ENCODE measurements at places on chromosomes 7 and 10. TPM values are rescaled to one million over a fixed set of nuclear protein-coding genes. Genes with fewer than 3 reads are reported as not detected.

NPSR1 gene
- not detected for total RNA-seq

RARRES2 gene
- 91.0 TPM for total RNA-seq

- no peak for DNase-seq
Observed at GRCh38 chr10:69093933-69094332, 6.0 kb downstream of the SRGN start.

DNA sequence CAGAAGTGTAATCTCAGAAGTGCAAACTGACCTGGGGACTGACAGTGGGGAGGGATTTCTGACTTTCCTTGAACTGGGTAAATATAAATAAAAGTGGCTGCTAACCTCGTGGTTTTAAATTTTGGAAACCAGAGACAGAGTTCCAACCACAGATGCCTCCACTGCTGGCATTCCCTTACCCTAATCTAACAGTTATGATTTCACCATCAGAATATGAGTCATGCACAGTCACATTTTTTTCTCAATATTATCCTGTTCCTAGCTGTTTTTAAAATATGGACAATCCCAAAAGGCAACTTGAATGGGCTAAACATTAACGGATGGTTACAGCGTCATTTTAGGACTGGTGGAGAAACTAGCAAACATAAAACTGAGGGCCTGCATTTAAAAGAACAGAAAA, 264.3 kb upstream of the INHBA start:
- DNase-seq, result no peak

GRCh38 chr7:96737545-96738050, 28.0 kb upstream of the SEM1 start:
- DNase-seq, result no peak

- no peak for DNase-seq
Observed at GRCh38 chr7:114343949-114344708, 70.5 kb upstream of the FOXP2 start.

GRCh38 chr7:37930226-37930948, 9.9 kb downstream of the EPDR1 start:
- no peak for DNase-seq

- DNase-seq, result no peak
Observed at GRCh38 chr7:116211913-116212596, 1.7 kb downstream of the TES start.

- no peak for DNase-seq
Observed at GRCh38 chr7:147805996-147806576, 784.5 kb upstream of the C7orf33 start.

DNA sequence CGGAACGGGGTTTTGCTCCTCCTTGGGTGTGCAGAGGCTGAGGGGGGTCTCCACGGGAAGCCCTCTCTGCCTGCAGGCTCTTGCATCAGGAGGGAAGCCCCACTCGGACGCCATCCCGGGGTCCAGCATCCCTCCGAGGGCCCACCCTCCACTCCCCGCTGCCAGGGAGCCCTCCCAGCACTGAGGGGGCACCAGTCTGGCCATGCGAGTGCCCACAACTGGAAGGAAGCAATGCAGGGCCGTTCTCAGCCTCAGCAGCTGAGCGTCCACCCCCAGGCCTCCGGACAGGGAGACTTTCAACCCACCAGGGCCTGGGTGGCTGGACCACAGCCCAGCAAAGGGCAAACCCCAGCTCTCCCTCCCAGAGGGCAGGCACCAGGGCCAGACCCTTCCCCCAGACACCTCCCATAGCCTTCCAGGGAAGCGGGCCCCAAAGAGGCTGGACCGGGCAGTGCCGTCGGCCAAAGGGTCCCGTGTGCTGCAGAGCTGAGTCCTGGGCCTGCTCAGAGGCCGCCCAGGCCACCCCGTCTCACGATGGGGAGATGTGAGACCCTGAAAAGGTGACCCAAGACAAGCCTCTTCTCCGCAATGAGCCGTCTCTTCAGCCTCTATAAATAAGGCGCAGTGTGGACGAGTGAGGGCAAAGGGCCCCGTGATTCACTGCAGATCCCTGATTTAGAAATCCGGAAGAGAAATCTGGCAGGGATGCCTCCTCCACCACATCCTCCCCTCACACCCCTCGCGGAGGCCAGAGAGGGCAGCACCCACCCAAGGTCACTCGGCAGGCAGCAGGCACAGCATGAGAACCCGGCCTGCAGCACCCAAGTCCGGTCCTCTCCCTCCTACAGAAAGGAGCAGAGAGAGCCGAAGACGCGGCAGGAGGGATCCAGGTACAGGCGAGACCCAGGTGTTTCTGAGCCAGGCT, 81.9 kb upstream of the DNAAF5 start:
- DNase-seq, result no peak

DNA sequence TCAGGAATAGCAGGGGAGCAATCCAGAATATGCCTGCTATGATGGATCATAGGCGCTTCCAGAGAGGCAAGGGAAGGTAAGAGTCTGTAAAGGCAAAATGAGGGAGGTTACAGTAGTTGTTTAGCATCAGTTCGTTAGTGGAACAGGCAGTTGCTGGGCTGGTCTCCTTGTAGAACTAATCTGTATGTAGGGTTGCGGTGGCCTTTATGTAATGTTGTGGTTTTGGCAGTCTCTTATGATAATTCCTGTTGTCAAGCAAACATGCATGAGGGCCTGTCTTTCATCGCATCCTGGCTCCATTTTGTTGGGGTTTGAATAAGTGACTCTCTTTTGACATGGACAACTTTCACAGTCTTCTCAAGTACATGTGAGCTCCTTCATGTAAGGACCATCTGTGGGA, 427.8 kb upstream of the LRGUK start:
- no peak for DNase-seq
